ENCODE measurements at places on chromosomes 16 and 17.

DNA sequence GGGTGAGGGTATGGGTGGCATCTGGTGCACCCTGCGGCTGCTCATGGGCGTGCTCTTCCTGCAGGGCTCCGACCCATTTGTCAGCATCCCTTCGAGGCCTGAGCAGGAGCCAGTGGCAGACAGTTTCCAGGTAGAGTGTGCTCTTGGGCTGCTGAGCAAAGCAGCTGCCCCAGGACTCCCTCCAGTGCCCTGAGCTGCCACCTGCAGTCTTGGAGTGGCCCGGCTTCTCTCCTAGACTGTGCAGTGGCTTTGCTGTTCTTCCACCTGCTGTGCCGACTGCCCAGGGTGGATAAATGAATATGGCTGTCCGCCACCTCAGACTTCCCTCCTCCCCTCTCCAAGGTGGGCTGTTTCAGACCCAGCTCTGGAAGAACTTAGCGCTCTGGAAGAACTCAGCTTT, 10.8 kb upstream of the JPT2 start:
- DNase-seq: no peak

GRCh38 chr17:78665952-78666920, 89.0 kb upstream of the DNAH17 start:
- no peak for DNase-seq

DNA sequence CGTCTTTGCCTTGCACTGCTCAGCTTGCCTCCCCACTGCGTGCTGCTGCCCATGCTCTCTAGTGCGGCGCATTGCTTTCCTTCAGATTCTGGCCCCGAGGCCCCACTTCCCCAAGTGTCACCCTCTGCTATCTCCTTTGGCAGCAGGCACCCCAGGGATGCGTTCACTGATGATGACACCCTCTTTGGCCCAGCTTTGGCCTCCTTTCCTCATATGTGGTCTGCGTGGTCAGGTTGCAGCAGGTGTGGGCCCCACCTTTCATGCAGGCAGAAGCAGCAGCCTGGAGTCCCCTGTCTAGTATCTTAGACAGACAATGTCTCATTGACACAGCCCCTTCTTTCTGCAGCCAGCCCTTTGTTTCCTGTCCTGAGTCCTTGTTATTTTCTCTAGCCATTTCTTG, 4.8 kb upstream of the CCL3 start:
- no peak for DNase-seq

DNA sequence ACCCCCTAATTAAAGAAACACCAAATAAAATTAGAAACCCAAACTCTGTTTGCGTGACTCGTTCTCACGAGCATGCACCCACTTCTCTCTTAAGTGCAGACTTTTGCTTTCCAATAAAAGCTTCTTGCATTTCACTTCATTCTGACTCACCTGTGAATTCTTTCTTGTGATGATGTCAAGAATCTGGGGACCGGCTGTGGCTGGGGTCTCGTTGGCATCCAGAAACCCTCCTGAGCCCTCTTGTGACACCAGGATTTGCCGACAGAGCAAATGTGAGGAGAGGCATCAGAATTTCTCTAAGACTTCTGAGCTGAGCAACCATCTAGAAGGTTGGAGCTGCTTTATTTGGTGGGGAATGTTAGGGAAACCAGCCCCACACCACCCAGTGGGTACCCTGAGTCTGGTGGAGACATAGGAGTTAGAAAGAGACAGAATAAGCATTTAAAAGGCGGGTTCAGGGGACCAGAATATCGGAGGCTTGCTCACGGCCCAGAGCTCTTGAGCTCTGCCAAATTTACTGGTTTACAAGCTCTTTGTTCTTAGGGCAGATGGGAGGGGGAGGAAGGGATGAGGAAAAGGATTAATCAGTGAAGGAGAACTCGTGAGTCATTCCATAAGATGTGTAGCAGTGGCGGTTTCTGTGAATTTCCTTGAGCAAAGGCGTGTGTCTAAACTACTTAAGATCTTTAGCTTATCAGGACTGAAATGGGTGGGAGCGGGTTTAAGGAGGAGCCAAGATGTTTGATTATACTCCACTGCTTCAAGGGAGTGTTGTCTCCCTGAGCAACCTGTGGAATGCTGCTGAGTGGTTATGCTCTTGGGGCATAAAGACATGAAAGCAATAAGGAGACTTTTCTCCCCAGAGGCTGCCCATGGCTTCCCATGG, 24.2 kb upstream of the TMC5 start:
- no peak for DNase-seq

- DNase-seq: peak; percentile 76
Measured at GRCh38 chr17:82458885-82459424, 414 bp downstream of the NARF start.

GRCh38 chr16:53816211-53816836, 112.4 kb downstream of the FTO start:
- no peak for DNase-seq

DNA sequence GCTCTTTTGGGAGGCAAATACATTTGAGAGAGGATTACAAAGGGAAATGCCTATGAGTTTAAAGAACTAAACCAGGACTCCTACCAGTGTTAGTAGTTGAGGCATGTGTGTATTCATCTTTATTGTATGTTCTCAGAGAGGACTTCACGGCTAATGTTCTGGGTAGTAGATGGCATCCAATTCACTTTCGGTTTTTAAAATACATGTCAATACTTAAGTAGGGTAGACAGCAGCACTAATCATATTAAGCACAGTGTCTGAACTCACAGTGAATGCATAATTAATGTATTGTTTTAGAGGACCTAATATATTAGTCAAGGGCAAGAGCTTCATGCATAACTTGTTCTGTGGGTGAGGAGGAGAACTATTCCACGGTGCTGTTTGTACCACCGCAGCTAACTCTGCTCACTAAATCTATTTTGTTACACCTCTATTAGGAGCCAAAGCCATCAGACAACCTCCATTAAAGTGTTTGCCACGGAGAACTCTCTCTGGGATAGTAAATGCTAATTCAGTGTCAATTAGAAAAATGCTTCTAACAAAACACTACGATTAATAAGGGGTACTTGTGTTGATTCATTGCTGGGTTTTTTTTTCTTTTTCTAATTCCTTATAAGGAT, 56.3 kb downstream of the COX10 start:
- no peak for DNase-seq

DNA sequence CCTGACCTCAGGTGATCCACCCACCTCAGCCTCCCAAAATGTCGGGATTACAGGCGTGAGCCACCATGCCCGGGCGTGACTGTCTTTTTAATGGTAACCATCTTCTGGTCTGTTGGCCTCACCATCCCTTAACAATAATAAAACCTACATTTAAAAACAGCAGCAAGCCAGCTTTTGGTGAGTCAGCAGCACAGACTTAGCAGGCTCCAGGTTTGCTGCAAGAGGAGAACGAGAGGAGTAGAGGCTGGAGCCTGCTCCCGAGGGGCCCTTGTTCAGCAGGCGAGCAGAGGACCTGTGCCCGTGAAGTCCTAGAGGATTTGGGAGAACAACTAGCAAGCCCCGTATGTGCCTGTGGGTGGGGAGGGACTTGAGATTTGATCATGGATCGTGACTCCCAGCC, 35.7 kb downstream of the MYH13 start:
- DNase-seq: no peak

DNA sequence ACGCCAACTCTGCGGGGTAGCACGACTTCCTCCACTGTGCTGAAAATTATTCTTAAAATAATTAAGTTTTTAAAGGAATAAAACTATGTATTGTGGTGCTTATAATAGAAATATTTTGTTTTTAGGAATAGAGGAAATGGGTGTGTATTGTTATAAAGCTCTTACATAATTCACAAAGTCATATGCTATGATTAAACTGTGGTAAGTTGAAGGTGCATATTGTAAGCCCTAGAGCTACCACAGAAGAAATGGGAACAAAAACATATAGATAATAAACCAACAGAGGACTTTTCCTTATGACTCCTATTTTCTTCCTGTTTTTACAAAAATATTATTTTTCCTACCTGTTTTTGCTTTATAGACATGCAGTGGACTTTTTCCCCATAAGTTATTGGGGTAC, 4.3 kb upstream of the SLFN11 start:
- DNase-seq: no peak

Measured in endodermal cell (in vitro differentiated cells).